Esophagus squamous epithelium (tissue), 5 donors: ENCODE measurements at places on chromosomes 6 and 20. TPM values are rescaled to one million over a fixed set of nuclear protein-coding genes. Genes with fewer than 3 reads are reported as not detected.

- no peak for DNase-seq
Measured at GRCh38 chr6:85364344-85364743, 85.5 kb upstream of the NT5E start.

DNA sequence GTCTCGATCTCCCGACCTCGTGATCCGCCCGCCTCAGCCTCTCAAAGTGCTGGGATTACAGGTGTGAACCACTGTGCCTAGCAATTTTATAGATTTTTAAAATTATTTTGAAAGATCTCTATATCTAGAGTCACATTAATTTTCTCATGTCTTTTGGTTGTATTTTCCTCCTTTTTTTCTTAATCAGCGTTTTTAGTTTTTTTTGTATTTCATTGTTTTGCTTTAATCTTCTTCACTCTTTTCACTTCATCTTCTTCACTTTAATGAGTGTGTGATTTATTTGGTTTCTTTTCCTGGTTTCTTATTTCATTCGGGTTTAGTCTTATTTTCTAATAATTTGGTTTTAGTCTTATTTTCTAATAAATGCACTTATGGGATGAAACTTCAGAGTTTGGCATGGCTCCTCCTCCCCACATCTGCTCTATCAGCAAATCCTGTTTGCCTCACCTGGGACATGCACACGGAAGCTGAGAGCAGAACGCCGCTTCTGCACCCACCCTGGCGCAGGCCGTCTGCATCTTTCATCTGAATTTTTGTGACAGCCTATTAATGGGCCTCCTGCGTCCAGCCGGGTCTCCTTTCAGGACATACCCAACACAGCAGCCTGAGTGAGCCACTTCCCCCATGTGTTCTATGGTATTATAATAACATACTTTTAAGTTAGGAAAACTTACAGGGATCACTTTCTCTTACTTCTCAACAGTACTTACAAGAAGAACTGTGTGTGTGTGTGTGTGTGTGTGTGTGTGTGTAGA is 35.5 kb downstream of the DTD1 start:
- DNase-seq = no peak

DNA sequence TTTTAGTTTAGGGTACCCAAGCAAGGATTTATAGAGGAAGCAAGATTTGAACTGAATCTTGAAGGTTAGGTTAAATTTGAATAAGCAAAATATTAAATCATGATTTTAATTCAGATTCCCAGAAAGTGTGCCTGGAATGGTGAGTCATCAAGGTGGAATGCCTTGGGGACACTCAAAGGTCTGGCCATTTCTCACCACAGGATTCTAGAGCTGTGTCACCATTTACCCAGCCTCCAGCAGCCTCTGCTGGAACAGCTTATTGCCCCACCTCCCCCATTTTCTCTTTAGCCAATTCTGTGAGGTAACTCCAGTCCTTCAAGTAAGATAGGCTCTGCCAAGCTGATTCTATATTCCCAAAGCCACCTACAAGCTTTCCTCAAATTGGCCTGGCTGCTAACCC is 181.4 kb downstream of the SIM1 start:
- DNase-seq = no peak

- DNase-seq = no peak
Measured at GRCh38 chr6:19603721-19604120, 233.4 kb upstream of the ID4 start.

DNA sequence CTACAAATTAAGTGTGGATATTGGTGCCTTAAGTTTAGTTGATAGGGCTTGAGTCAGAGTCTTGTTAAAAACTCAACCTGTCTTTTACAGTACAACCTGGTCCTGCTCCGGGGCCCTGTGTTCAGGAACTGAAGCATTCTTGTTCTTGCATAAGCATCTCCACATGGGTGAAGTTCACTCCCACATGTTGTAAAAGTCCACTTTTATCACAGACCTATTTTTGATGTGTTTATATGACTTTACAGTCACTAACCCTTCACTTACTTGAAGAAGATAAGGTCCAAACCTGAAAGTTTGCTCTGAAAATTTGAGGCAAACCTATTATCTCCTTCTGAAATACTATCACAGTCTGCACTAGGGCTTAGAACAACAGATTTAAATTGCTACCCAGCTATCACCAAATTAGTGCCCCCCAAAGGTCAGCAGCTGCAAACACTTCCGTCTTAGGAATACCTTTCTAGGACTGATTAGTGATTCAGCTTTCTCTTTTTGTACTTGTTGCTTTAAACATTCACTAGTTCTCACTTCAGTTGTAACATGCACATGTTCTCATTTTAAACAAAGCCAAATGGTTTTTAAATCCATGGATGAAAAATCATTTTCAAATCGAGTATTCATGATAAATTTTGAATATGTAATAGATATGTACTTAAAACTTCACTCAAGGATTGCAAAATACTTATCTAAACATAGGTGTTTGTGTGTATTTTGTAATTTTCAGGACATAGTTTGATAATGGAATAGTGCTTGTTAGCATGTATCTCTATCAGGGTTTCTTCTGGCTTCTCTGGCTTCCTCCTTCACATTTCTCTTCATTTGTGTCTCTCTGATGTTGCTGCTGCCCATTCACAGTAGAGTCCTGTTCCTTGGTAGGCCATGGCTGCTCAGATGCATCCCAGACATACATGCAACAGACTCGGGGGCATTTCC is 469.8 kb upstream of the SOX4 start:
- no peak for DNase-seq

TMEM74B gene
- 0.59 TPM for total RNA-seq

DNA sequence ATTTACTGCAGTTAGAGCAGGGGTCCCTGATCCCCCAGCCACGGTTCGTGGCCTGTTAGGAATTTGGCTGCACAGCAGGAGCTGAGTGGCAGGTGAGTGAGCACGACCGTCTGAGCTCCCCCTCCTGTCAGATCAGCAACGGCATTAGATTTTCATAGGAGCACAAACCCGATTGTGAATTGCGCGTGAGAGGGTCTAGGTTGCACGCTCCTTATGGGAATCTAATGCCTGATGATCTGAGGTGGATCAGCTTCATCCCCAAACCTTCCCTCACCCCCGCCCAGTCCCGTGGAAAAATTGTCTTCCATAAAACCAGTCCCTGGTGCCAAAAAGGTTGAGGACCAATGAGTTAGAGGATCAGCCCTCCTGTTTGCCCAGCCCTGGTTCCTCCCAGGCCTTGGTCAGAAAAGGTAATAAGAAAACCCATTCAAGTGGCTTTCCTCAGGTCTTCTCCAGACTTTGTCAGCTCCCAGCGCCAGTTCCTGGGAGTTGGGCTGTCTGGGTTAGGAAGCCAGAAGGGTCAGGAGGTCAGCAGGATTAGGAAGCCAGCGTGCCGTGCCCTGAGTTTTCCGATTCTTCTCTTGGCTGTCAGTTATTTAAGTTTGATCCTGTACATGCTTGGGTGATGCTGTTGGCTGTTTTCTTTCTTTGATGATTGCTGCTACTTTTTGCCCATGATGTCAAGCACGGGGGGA is 139.9 kb upstream of the PMEPA1 start:
- no peak for DNase-seq

DNA sequence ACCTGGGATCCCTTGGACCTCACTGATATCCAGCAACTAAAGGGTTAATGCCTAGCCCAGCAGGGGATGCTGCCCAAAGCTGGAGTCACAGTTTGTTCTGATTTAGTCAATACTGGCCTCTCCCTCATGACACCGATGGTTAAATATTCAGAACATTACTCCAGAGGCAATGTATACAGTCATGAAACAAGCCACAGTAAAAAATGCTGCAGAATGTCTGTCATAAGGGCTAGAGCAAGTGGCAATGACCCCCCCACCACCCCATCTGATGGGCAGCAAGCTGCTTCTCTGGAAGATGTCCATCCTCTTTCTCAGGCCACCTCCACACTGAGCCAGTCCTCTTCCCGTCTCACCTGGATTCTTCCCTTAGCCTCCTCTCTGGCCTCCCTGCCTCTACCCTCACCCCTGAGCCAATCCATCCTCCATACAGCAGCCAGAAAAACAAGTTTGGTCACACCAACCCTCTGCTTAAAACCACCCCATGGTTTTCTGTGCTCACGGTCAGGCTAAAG is 99.0 kb upstream of the KCNG1 start:
- no peak for DNase-seq

PDE7B gene
- 0.08 TPM for total RNA-seq

ZNF391 gene
- total RNA-seq = 0.53 TPM

DNA sequence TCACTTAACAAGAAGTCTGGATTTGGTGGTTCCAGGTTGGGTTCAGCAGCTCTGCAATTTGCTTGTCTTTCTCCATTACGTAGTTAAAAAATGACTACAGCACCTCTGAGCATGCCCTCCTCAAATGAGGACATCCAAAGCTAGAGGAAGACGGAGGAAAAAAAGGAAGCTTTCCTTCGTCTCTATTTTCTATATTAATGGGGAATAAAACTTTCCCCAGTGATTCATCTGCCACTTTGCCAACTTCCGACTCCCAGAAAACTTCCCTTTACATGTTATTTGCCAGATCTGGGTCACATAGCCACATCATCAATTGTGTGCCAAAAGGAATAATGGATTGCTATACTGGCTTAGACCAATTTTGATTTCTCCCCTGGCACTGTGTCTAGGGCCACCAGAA is 69.5 kb downstream of the ZFAND3 start:
- DNase-seq = no peak

- DNase-seq = no peak
Measured at GRCh38 chr6:136611133-136611532, 60.9 kb upstream of the MAP7 start.

- DNase-seq = no peak
Measured at GRCh38 chr20:37727957-37728634, 34.3 kb downstream of the CTNNBL1 start.

DNA sequence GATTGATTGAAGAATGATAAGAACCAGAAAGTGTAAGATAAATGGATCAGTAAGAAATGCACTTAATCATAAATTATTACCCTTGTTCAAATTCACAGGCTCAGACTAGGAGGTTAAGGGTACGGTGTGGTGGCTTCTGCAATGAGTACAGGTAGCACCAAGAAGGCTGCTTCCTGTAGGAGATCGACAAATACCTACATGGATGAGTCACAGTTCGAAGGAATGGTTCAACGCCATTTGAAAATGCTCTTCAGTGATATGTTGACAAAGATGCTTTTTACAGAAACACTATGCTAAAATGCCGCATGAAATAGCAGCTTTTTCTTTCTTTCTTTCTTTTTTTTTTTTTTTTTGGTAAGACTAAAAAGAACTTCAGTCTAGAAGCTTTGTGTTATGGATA is 116.2 kb downstream of the DTNBP1 start:
- DNase-seq = no peak

GRCh38 chr20:47191074-47191673 is 165.3 kb downstream of the ZMYND8 start:
- no peak for DNase-seq

DNA sequence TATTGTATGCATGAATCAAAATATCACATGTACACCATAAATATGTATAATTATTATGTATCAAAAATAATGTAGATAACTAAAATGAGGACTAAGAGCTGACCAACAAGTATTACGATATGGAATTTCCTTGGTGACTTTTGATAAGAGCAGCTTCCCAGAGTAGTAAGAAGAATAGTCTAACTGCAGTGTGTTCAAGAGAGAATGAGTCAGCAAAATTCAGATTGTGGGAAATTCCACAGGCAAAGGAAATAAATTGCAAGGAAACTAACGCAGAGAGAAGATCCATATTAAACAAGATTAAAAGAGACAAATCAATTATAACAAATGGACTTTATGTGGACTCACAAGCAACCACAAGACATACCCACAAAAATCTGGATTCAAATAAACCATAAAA is 26.4 kb downstream of the FRK start:
- no peak for DNase-seq

SYS1 gene
- total RNA-seq = 22.3 TPM

- DNase-seq = no peak
Measured at GRCh38 chr6:40376113-40376650, 211.0 kb downstream of the LRFN2 start.

- DNase-seq = no peak
Measured at GRCh38 chr6:81648502-81648901, 104.0 kb downstream of the TENT5A start.

HIVEP2 gene
- 12.2 TPM for total RNA-seq

DNA sequence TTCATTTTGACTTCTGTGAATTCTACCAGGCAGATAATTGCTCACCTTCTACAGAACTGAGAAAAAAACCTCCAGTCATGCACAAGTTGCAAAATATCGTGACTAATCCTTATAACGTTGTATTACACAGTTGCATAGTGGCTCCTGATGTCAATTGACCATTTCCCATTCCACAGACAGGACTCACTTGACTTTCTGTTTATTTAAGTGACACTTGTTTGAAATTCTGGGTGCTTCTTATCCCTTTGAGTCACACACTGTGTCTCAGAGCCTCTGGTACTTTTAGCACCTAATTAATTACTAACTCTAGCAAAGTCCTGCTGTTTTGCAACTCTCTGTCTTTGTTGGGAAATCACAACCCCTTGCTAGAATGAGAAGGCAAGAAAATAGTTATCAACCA is 16.2 kb upstream of the RSPO3 start:
- DNase-seq = no peak

GRCh38 chr6:121615493-121615892 is 180.0 kb downstream of the GJA1 start:
- no peak for DNase-seq

DNA sequence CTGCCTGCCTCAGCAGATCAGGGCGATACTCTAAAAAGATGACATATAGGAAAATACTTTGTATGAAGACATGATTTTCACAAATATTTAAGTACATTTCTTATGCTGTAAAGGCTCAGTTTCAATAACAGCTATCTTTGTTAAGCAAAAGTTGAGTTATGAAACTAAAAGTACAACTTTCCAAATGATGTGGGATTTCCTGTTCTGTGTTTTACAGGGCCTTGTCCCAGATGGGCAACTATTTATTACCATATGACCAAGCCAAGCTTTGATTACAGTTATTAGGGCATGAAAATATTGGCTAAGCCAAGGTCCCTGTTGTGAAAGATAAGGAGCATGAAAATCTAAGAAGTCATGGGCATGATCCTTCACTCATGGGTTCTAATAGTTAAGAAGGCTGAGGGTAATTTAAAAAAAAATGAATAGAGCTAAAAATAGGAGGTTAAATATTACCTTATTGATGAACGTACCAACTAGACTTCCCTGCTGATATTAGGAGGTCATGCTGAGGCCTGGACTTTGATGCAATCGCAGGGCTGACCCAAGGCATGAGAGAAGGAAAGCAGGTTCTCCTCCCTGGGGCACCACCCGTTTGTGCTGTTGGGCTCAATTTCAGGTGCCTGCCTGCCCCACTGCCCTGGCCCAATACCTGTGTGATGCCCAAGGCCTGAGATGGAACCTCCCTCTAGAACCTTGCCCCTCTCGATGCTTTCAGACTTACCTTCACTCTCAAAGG is 294.4 kb upstream of the PRDM1 start:
- no peak for DNase-seq

- DNase-seq = no peak
Measured at GRCh38 chr6:33911488-33911887, 107.7 kb upstream of the MLN start.

NEDD9 gene
- 14.9 TPM for total RNA-seq
